Ascending aorta (tissue), 2 donors: ENCODE measurements at places on chromosomes 13 and 19. TPM values are rescaled to one million over a fixed set of nuclear protein-coding genes. Genes with fewer than 3 reads are reported as not detected.

- no peak for DNase-seq
- no peaks in the 10 kb centered on the region for H3K4me1 ChIP-seq
- no peak overlapping the region for H3K27ac ChIP-seq
- H3K36me3 ChIP-seq = no peaks in the 10 kb centered on the region
- H3K4me3 ChIP-seq = no peak overlapping the region
- H3K27me3 ChIP-seq = no peaks in the 10 kb centered on the region
Measured at GRCh38 chr13:72651144-72651543, 76.3 kb downstream of the MZT1 start.

DNA sequence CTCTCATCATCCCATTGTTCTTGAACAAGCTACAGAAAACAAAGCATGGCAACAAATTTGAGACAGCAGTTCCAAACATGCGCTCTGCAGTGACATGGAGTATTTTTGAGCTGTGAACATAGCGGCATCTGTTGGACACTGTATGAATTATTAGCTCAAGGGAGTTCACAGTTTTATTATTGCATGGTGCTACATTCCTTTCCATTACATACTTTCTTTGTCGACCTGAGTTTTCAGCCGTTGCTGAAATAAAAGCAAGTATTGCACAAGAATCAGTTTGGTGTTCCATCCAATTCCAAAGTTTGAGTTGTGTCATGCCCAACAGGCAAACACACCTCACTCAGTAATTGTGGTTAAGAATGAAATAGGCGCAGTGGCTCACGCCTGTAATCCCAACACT, 30.1 kb upstream of the METTL21C start:
- no peak for DNase-seq
- no peaks in the 10 kb centered on the region for H3K4me1 ChIP-seq
- no peaks in the 10 kb centered on the region for H3K36me3 ChIP-seq

Gene PINLYP
- total RNA-seq = 2.2 TPM

Gene KLK2
- total RNA-seq = not detected

DNA sequence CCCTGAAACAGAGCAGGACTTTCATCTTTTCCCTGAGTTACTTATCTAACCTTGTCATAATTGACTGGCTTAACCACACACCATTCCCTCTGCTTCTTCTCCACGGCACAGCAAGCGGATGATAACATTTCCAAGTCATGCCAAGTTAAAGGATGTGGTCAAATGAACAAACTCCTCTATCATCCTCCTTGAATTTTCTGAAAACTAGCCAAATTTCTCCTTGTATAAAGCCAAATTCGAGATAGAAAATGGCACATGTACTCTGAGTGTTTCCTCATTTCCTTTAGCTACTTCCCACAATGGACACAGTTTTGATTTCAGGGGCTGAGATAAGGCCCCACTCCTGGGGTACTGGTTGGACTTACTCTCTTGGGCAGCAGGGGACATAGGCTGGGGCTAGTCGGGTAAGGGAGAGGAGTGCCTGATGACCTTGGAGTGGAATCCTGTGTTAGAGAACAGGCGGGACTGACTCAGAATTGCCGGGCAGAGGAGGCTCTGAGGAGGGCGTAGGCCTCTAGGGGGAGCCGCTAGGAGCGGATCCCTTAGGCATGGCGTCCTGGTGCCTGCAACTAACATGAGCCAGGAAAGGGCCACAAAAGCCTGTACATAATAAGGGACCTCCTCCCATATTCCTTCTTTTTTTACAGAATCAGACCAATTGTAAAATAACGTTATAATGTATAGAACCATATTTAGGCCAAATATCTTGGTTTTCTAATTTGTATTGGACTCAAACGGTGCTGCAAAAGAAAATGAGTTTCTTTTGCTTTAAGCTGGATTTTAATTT, 20.3 kb upstream of the TMTC4 start:
- H3K4me1 ChIP-seq = no peaks in the 10 kb centered on the region
- H3K4me3 ChIP-seq = no peak overlapping the region
- H3K27me3 ChIP-seq = no peaks in the 10 kb centered on the region
- DNase-seq = no peak
- H3K27ac ChIP-seq = no peak overlapping the region
- H3K36me3 ChIP-seq = no peaks in the 10 kb centered on the region

Gene ANKRD10
- 100 TPM for total RNA-seq

DNA sequence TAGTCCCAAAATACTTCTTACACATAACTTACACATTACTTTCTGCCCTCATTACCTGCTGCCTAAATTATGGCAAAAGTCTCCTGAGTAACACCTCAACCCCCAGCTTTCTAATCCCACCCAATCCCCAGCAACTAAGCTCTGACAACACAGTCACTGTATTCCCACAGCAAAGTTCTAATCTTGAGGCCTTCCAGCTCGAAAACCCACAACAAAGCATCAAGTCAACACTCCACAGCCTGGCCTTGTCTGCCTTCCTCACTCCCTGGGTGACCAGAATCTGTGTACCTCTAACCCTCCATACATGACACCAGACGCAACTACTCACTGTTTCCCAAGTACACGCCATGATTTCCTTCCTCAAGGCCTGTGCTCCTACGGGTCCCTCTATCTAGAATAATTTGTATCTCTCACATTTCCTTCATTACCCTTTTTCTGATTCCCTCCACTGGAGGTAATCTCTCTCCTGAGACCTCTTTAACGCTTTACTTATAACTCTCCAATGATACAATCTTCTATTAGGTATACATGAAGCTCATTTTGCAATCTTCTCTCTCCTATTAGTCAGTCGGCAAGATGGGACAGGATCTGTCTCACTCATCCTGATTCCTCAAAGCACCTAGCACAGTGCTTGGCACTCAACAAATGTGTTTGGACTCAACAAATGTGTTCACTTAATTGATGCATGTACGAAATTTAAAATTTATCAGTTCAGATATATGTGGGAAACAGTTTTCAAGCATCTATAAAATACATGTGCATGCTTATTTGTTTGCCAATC, 87.6 kb upstream of the DOCK9 start:
- H3K4me3 ChIP-seq = no peak overlapping the region
- H3K4me1 ChIP-seq = no peaks in the 10 kb centered on the region
- no peak overlapping the region for H3K27ac ChIP-seq
- no peaks in the 10 kb centered on the region for H3K36me3 ChIP-seq
- H3K27me3 ChIP-seq = no peaks in the 10 kb centered on the region

GRCh38 chr19:43562698-43563241, 12.6 kb downstream of the XRCC1 start:
- DNase-seq = peak; percentile 91
- peaks cover 18% of the 10 kb centered on the region for H3K36me3 ChIP-seq
- peak overlapping the region; percentile 84 for H3K27ac ChIP-seq
- no peaks in the 10 kb centered on the region for H3K27me3 ChIP-seq
- peaks cover 4% of the 10 kb centered on the region for H3K4me1 ChIP-seq

DNA sequence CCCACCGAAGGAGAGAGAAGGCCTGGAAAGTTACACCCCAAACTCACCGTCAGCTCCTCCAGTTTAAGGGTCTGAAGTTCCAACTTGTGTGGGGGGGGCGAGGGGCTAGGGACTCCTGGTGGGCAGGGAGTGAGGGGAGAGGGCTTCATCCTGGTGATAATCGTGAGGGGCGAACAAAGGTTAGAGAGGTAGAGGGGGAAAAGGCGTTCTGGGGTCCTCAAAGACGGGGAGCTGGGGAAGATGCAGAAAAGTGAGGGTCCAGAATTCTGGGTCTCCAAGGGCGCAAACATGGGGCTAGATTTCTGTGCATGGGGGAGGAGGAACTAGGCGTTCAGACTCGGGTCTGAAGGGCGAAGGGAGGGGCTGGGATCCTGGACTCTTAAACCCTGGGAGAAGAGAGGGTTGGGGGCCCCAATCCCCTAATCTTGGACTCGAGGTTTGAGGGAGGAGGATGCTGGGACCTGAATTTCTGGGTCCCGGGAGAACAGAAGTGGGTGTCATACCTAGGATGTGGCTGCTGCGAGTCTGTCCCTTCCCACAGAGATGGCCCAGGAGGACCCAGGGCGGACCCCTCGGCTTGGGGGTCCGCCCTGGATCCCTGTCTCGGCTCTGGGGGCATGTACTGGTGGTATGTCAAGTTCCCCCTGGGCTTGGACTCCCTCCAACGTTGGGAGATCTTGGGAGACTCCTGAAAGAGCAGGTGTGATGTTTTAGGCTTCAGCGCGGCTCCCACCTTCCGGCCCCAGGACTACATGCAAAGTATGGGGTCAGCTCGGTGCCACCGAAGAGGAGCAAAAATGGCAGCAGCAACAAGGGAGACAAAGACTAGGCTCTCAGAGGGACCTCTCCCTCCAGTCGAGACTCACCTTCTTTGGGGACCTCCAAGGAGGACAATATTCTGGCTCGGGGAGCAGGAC, 4.5 kb downstream of the MAMSTR start:
- DNase-seq = no peak
- H3K4me3 ChIP-seq = peak overlapping the region; percentile 75
- no peaks in the 10 kb centered on the region for H3K27me3 ChIP-seq
- H3K36me3 ChIP-seq = no peaks in the 10 kb centered on the region

DNA sequence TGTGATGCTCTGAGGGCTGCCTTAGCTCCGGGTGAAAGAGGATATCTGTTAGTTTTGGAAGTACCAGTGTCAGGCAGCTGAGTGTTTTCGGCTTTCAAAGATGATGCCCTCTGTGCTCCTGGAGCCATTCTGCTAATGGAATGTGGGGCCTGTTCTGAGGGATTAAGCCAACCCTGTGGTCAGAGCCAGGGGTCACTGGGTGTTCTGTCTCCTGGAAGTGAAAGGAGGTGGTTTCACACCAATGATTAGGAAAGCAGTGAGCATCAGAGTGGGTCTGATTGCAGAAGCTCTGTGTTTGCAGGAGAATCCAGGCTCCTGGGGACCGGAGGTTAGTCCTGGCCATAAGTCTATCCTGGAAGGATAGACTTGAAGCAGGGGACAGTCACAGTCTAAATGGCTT, 94.6 kb downstream of the UQCRFS1 start:
- no peak for DNase-seq
- no peak overlapping the region for H3K4me3 ChIP-seq
- H3K36me3 ChIP-seq = no peaks in the 10 kb centered on the region
- no peaks in the 10 kb centered on the region for H3K27me3 ChIP-seq

GRCh38 chr19:50922317-50922853, 11.2 kb upstream of the KLK4 start:
- no peaks in the 10 kb centered on the region for H3K27me3 ChIP-seq
- H3K36me3 ChIP-seq = no peaks in the 10 kb centered on the region
- no peaks in the 10 kb centered on the region for H3K4me1 ChIP-seq

- peak; percentile 61 for DNase-seq
- no peak overlapping the region for H3K27ac ChIP-seq
- H3K4me1 ChIP-seq = no peaks in the 10 kb centered on the region
Measured at GRCh38 chr19:35346193-35347052, 1.3 kb upstream of the FFAR1 start.

Gene OR7G3
- not detected for total RNA-seq

GRCh38 chr19:42246143-42246921, 3.9 kb upstream of the GSK3A start:
- H3K4me1 ChIP-seq = peaks cover 19% of the 10 kb centered on the region
- DNase-seq = peak; percentile 94
- H3K36me3 ChIP-seq = peaks cover 6% of the 10 kb centered on the region
- no peak overlapping the region for H3K4me3 ChIP-seq
- peak overlapping the region; percentile 97 for H3K27ac ChIP-seq
